Activated naive CD4-positive, alpha-beta T cell (primary cell): ENCODE measurements at places on chromosomes 3 and 15.

GRCh38 chr3:28994161-28994905 is 286.5 kb upstream of the RBMS3 start:
- no peak for DNase-seq

GRCh38 chr3:188165596-188165995 is 11.6 kb downstream of the LPP start:
- no peak for DNase-seq

GRCh38 chr3:109731639-109732473 is 394.5 kb upstream of the DPPA4 start:
- DNase-seq, result peak; percentile 11

- no peak for DNase-seq
Observed at GRCh38 chr3:122101646-122102045, 46.5 kb downstream of the CD86 start.

GRCh38 chr15:85756411-85757072 is 38.2 kb downstream of the KLHL25 start:
- DNase-seq, result no peak

DNA sequence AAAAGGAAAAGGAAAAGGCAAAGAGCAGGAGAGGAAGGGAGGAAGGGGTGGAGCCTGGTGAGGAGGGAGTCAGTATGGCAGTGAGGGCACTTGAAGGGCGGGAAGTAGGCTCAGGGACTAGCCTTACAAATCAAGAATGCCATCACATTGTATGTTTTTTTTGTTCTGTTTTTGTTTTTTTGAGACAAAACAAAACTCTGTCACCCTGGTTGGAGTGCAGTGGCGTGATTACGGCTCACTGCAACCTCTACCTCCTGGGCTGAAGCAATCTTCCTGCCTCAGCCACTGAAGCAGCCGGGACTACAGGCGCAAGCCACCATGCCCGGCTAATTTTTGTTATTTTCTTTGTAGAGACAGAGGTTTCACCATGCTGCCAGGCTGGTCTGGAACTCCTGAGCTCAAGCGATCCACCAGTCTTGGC is 10.5 kb upstream of the PIK3CB start:
- DNase-seq, result no peak

DNA sequence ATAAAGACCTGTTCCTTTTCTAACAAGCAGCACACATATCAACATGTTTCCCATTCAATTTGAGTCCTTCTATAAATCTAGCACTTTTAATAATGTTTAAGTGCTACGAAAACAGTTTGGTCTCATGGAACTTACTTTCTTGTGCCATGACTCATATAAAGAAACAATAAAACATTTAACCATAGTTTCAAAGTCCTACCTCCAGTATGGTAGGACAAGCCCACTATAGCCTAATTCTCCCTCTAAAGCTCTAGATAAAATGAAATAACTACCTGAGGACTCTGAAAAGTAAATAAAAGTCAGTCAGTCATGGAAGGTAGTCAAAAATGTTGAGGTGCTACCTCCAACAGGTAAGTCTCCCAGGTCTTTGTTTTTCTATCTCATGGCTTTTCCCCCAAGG is 12.0 kb upstream of the PIK3CA start:
- no peak for DNase-seq

GRCh38 chr3:150073031-150073430 is 102.3 kb upstream of the PFN2 start:
- no peak for DNase-seq

GRCh38 chr3:58557491-58557890 is 19.7 kb downstream of the FAM107A start:
- no peak for DNase-seq

DNA sequence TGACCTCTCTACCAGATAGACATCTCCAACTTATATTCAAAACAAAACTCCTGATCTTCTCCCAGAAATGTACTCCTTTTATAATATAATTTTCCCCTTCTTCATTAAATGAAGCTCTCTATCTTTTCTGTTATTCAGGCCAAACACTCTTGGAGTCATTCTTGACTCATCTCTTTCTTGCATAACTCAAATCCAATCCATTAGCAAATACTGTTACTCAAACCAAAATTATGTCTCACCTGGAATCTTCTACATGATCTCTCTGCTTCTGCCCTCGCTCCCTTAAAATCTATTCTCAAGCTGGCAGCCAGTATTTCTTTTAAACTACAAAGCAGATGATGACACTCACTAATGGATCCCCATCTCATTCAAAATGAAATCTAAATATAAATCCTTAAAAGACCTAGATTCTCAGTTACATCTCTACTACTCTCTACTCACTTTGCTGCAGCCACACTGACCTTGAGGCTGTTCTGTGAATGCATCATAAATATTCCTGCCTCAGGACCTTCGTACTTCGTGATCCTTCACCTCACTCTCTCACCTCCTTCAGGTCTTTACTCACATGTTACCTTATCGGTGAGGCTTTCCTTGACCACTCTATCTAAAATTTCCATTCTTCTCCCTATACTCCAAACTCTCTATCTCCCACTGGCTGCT is 160.9 kb downstream of the TBC1D5 start:
- no peak for DNase-seq

GRCh38 chr3:185796431-185797107 is 28.3 kb downstream of the IGF2BP2 start:
- no peak for DNase-seq

DNA sequence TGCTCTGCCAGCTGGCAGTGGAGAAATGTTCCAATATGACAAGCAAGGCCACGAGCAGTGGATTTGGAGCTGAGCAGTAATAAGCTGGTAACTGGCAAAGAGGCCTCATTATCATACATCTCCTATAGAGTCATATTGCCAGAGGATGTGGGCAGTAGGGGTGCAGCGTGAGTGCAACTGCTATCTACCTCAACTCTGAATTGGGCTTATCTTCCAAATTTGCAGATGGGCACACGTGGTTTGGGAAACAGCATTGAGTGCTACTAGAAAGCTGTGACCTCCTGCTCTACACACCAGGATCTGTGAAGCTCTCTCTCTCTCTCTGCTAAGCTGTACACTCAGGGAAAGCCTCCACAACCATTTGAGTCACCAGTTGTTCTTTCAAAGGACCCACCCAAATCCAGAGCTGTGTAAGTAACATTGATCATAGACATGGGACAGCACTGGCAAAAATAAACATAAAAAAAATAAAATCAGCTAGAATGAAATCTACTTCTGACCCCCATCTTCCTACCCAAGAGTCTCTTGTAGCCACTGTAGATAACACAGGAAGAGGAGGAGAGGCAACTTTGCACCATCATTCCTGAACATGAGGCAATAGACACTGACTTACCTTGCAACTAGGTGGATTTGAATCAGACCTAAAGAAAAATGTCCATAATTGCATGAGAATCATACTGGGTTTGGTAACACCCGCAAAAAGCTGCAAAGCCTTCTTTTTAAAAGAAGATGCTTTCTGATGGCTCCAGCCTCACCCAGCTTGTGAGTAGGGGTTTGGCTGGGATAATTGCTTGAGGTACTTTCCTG is 82.9 kb upstream of the THBS1 start:
- DNase-seq, result no peak

DNA sequence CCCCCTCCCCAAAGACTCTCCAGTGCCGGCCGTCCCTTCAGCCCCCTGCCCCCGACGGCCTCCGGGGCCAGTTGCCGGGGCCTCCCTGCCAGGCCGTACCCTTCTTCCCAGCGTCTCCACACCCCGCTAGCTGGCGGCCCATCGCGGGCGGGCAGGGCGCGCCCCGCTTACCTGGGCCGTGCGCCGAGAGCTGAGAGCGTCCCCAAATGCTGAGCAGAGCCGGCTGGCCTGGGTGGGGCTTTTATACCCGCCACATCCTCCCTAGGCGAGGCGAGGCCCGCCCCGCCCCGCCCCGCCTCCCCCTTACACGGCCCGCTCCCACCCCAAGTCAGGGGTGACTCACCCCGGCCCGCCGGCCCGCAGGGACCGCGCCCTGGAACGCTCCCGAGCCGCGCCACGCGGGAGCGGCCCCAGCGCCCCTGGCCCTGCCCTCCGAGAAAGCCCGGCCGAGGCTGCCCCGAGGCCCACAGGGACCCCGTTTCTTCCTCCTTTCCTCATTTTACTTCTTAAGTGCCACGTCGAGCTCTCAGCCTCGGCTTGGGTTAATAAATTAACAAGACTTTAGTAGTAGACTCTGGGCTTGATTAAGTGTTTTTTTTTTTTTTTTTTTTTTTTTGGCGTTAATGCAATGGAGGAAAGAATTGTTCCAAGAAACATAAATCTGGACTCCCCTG is at the start of gene ANXA2:
Gene ANXA2, minus strand, starts transcription at position 215 of the 674 bp plus-strand sequence. CDS start 11,911 bp downstream, outside the sequence.
- DNase-seq, result peak; percentile 31

DNA sequence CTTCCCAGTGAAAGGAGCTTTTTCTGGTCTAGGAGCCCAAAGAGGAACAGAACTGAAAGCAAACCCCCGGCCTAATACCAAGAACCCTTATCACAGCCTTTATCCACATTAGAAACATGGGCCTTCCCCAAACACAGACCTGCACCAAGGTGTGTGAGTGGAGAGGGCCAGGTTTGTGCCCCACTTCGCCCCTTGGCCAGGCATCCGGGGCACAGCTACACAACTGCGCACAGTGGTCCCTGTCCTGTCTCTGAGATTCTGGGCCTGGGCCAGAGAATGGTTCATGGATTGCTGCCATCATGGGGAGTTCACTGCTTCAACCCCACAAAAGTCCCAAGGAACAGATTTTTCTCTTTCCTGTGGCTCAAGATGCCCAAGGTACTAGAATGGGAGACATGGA is 125.5 kb upstream of the ABHD17C start:
- no peak for DNase-seq

GRCh38 chr15:73681063-73681462 is 3.1 kb upstream of the CD276 start:
- DNase-seq, result no peak

DNA sequence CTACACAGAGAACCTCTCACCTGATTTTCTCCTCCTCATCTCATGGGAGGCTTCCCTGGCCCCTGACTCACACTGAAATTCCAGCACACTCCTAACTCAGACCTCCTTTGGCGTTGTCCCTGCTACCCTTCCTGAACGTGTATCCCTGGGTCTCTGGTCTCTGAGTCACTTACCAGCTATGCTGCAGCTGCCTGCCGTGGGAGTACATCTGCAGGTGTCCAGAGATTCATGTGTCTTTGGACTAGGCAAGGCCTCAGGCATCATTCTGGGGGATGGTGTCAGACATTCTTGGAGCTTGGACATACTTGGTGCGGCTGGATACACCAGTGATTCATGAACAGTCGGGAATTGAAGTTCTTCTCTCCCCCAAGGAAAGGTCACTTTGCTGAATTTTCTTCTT is 148.8 kb upstream of the TRIM42 start:
- no peak for DNase-seq

DNA sequence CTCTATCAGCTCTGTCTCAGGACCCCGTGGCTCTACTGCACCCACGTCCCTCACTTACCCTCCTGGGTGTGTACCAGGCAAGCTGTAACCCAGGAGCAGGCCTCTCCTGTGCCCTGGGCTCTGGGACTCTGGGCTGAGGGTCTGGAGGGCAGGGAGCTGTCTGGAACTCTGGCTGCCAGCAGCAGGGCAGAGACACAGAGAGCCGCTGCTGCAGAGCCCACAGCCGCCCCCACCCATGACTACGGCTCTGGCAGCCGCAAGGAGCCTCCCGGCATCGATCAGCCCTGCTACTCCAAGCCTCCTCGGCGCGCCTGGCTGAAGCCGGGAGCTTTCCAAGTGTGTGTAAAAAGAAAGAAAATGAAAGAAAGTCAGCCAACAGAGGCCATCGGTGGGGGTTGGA is 103.7 kb upstream of the ATP2B2 start:
- no peak for DNase-seq
